ENCODE measurements at places on chromosomes 1 and 21. TPM values are rescaled to one million over a fixed set of nuclear protein-coding genes. Genes with fewer than 3 reads are reported as not detected.

The SPRR1A gene
- not detected for total RNA-seq

The TAS1R1 gene
- not detected for total RNA-seq

DNA sequence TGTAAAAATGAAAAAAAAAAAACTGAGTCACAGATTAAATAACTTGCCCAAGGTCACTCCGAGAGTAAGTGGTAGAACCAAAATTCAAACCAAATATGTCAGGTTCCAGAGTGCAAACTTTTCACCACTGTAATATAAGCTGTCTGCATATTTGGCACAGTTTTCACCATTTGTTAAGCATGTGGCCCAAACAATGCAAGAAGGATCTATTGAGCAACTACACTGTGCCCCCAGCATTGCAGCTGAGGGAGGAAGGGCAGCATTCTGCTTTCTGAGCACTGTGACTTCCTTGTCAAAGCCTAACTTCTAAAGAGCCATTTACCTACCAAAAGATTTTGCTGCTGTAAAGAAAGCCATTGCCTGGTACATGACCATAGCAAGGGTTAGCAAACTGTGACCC, 133.4 kb downstream of the SYT2 start:
- peak; percentile 65 for DNase-seq

DNA sequence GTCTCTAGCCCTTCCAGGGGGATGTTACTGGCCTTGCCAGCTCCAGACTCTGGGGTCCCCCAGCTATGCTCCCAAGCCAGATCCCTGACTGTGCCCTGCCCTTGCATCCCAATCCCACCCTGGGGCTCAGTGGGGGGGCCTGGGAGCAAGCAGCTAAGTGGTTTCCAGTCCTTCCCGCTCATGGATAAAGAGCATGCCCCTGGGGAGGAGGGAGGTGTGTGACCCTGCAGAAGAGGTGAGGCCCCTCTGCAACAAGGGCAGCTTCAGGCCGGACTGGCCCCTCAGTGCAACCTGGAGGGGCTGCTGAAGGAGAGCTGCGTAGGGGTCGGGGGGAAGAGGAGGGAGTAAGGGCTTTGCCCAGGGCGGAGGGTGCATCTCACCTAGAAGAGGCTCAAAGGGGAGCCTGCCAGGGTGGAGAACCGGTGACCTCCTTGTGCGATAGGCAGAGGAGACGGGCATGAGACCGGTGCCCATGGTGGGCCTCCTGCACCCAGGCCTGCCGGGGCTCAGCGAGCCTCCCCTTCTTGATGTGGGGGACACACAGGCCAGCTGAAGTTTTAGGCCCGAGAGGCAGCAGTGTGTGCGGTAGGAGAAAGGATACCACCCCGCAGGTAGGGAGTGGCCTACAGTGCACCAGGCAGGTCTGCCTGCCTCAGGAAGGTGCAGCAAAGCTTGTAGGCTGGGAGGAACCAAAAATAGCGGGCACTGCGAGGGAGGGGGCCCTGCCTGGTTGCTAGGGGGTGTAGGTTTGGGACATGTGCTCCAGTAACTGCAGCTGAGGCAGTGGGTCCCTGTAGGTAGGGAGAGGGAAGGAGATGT, 3.1 kb downstream of the OBSCN start:
- peak; percentile 17 for DNase-seq

DNA sequence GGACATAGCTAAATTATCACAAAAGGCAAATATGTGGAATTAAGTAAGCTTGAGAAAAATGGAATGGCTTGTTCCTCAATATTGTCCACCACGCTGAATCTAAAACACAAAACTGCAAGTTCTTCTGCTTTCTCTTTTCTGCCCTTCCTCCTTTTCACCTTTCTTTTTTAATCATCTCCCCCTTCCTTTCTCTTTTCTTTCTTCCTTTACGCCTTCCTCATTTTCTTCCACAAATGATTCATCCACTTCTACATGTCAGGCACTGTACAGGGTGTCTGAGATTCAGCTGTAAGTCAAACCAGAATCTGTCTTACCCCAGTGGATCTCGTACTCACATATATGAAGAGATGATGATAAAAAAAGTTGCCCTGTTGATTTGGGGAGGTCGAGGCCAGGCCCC, 1182.5 kb downstream of the MRPL39 start:
- no peak for DNase-seq

DNA sequence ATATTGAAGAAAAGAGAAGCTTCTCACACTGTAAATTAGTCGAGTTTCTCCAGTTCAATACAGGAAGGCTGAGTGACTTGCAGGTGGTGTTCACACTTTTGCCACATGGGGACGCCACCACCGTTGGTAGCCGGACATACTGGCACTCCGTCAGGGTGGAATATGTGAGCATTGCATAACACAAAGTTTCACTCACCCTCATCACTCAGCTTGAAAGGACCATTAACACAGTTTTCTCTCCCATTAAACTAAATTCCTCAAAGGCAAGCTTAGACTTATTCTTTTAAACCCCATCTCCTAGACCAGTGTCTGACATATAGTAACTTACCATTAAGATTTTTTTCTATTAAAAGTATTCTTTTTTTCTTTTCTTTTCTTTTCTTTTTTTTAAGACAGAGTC, 105.3 kb upstream of the SERBP1 start:
- DNase-seq: peak; percentile 81

GRCh38 chr1:161731241-161731640, 9.9 kb downstream of the FCRLB start:
- no peak for DNase-seq

- no peak for DNase-seq
Measured at GRCh38 chr1:7047866-7048265, 262.6 kb downstream of the CAMTA1 start.

Data from breast epithelium (tissue), 4 donors.